ENCODE measurements at places on chromosomes 11 and 22.
A peak's percentile ranks its signal among the peaks of the same experiment; 100 is the strongest.

- no peak for DNase-seq
- peaks cover 49% of the 10 kb centered on the region for H3K4me1 ChIP-seq
- peak overlapping the region; percentile 76 for H3K27ac ChIP-seq
- no peaks in the 10 kb centered on the region for H3K27me3 ChIP-seq
- H3K4me3 ChIP-seq = peak overlapping the region; percentile 88
Measured at GRCh38 chr11:57321388-57322255, 3.1 kb downstream of the TNKS1BP1 start.

- H3K36me3 ChIP-seq = no peaks in the 10 kb centered on the region
- H3K4me3 ChIP-seq = no peak overlapping the region
- H3K4me1 ChIP-seq = peaks cover 4% of the 10 kb centered on the region
- H3K27ac ChIP-seq = no peak overlapping the region
Measured at GRCh38 chr22:29596408-29596807, 7.0 kb upstream of the NF2 start.

- no peak for DNase-seq
- no peaks in the 10 kb centered on the region for H3K4me1 ChIP-seq
- H3K27ac ChIP-seq = no peak overlapping the region
- no peaks in the 10 kb centered on the region for H3K36me3 ChIP-seq
Measured at GRCh38 chr22:22376352-22376706, 131.7 kb downstream of the VPREB1 start.

DNA sequence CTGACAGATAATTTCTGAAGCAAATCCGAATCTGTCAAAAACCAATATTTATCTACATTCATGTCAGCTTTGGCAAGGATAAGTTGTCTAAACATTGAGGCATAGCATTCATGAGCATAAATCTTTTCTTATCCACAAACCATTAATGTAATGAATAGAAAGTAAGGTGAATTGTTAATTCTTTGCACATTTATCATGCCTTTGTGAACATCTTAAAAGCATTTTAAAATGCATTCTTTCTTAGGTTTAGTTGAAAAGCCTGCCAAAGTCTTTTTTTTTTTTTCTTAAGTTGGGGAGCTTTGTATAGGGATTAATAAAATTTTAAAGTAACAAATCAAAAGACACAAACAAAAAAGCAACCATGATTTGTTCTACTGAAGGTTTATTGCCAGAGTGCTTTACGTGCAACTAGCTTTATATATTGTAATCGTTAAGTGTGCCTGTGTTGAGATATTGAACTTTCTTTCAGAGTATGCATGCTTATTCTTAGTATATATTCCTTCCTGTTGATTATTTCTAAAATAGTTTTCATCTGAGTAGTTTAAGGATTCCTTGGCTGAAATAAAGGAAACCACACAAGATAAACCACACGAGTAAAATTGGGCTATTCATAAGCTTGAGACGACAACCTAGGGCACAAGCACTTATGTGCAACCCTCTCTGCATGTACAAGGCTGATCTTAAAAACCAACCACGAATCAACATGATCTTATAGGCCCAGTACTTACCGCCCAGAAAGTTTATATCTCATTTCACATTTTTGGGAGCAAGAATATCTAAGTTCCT is 1110.9 kb upstream of the CNTN5 start:
- no peaks in the 10 kb centered on the region for H3K4me1 ChIP-seq
- H3K4me3 ChIP-seq = no peak overlapping the region
- no peaks in the 10 kb centered on the region for H3K36me3 ChIP-seq
- DNase-seq = no peak
- no peaks in the 10 kb centered on the region for H3K27me3 ChIP-seq

- H3K4me1 ChIP-seq = peaks cover 39% of the 10 kb centered on the region
- DNase-seq = no peak
Measured at GRCh38 chr22:40721266-40721665, 42.0 kb downstream of the MCHR1 start.

GRCh38 chr22:34326901-34327300 is 406.6 kb upstream of the LARGE1 start:
- no peaks in the 10 kb centered on the region for H3K27me3 ChIP-seq
- no peak for DNase-seq
- no peak overlapping the region for H3K27ac ChIP-seq
- H3K4me3 ChIP-seq = no peak overlapping the region
- no peaks in the 10 kb centered on the region for H3K36me3 ChIP-seq
- no peaks in the 10 kb centered on the region for H3K4me1 ChIP-seq

GRCh38 chr11:133660202-133660568 is 127.9 kb upstream of the OPCML start:
- H3K4me1 ChIP-seq = peaks cover 27% of the 10 kb centered on the region
- peak overlapping the region; percentile 69 for H3K27ac ChIP-seq
- H3K4me3 ChIP-seq = peak overlapping the region; percentile 6
- no peak for DNase-seq
- H3K27me3 ChIP-seq = no peaks in the 10 kb centered on the region

GRCh38 chr11:112454841-112455240 is 194.2 kb upstream of the PLET1 start:
- H3K4me3 ChIP-seq = no peak overlapping the region
- H3K4me1 ChIP-seq = peaks cover under 1% of the 10 kb centered on the region
- no peak overlapping the region for H3K27ac ChIP-seq

GRCh38 chr11:68454767-68455166 is 5.8 kb upstream of the PPP6R3 start:
- H3K36me3 ChIP-seq = peaks cover 3% of the 10 kb centered on the region
- H3K27ac ChIP-seq = no peak overlapping the region
- H3K4me3 ChIP-seq = no peak overlapping the region
- H3K4me1 ChIP-seq = peaks cover 16% of the 10 kb centered on the region
- DNase-seq = no peak

DNA sequence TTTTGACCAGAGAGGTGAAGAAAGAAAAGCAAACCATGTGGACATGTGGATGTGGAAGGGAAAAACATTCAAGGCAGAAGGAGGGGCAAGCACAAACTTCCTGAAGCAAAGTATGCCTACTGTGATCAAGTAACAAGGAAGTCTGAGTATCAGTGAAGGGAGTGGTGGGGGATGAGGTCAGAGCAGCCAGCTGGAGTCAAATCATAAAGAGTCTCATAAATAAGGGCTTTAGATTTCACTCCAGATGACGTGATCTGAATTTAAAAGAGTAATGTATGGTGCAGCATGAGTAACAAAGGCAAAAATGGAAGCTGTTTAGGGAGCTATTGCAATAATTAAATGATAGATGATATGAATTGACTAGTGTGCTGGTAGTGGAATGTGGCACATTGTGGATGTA is 665.4 kb upstream of the CCDC90B start:
- no peaks in the 10 kb centered on the region for H3K27me3 ChIP-seq
- DNase-seq = no peak
- peaks cover 27% of the 10 kb centered on the region for H3K4me1 ChIP-seq
- H3K36me3 ChIP-seq = no peaks in the 10 kb centered on the region
- H3K4me3 ChIP-seq = no peak overlapping the region

- H3K4me3 ChIP-seq = no peak overlapping the region
- H3K27me3 ChIP-seq = peaks cover 18% of the 10 kb centered on the region
- peaks cover 14% of the 10 kb centered on the region for H3K4me1 ChIP-seq
Measured at GRCh38 chr11:63673579-63673978, 2.4 kb upstream of the ATL3 start.

GRCh38 chr11:18078909-18079308 is 27.0 kb downstream of the SAAL1 start:
- no peak overlapping the region for H3K27ac ChIP-seq
- peaks cover 40% of the 10 kb centered on the region for H3K36me3 ChIP-seq
- DNase-seq = no peak
- H3K4me1 ChIP-seq = no peaks in the 10 kb centered on the region
- no peak overlapping the region for H3K4me3 ChIP-seq

DNA sequence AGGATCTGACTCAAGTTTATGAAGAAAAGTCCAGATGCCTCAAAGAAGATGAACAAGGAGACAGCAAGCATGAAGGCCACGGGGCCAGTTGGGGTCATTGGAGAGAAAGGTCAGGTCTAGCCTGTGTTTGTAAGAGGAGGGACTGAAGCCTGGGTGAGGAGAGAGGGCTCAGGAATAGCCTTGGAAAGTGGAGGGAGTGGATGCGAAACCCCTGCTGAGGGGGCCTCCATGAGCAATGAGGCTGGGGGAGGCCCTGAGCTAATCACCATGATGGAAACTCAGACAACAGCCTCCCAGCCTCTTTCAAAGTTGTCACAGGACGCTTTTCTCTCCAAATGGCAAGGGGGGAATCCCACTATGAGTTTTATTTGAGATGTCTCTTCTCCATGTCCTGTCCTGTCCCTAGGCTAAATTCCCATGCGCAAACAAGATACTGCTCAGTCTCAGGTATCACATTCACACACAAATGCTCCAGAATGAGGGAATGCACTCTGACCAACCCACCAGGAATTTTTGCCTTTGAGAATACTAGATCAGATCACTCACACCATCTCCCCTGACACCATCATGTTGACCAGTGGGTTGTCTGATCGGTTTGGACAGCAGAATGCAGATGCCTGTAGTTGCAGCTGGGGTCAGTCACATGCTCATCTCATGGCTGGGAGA is 51.3 kb upstream of the TOP3B start:
- peaks cover 9% of the 10 kb centered on the region for H3K4me1 ChIP-seq
- H3K27me3 ChIP-seq = peaks cover 98% of the 10 kb centered on the region
- no peaks in the 10 kb centered on the region for H3K36me3 ChIP-seq
- H3K4me3 ChIP-seq = no peak overlapping the region
- H3K27ac ChIP-seq = no peak overlapping the region
- DNase-seq = no peak

- no peak overlapping the region for H3K27ac ChIP-seq
- peaks cover 13% of the 10 kb centered on the region for H3K36me3 ChIP-seq
- no peaks in the 10 kb centered on the region for H3K4me1 ChIP-seq
- peaks cover 7% of the 10 kb centered on the region for H3K27me3 ChIP-seq
- H3K4me3 ChIP-seq = no peak overlapping the region
Measured at GRCh38 chr11:45037434-45038005, 86.8 kb upstream of the TP53I11 start.

- H3K27ac ChIP-seq = no peak overlapping the region
- peaks cover 5% of the 10 kb centered on the region for H3K4me1 ChIP-seq
- no peaks in the 10 kb centered on the region for H3K27me3 ChIP-seq
- H3K4me3 ChIP-seq = no peak overlapping the region
Measured at GRCh38 chr11:12280838-12281565, 96.4 kb upstream of the PARVA start.

- H3K4me1 ChIP-seq = no peaks in the 10 kb centered on the region
- DNase-seq = no peak
- no peaks in the 10 kb centered on the region for H3K27me3 ChIP-seq
- no peaks in the 10 kb centered on the region for H3K36me3 ChIP-seq
Measured at GRCh38 chr11:75934851-75935250, 119.8 kb downstream of the UVRAG start.

GRCh38 chr11:92703449-92703830 is 266.0 kb upstream of the MTNR1B start:
- H3K4me3 ChIP-seq = no peak overlapping the region
- H3K27me3 ChIP-seq = no peaks in the 10 kb centered on the region
- no peak overlapping the region for H3K27ac ChIP-seq
- DNase-seq = no peak

DNA sequence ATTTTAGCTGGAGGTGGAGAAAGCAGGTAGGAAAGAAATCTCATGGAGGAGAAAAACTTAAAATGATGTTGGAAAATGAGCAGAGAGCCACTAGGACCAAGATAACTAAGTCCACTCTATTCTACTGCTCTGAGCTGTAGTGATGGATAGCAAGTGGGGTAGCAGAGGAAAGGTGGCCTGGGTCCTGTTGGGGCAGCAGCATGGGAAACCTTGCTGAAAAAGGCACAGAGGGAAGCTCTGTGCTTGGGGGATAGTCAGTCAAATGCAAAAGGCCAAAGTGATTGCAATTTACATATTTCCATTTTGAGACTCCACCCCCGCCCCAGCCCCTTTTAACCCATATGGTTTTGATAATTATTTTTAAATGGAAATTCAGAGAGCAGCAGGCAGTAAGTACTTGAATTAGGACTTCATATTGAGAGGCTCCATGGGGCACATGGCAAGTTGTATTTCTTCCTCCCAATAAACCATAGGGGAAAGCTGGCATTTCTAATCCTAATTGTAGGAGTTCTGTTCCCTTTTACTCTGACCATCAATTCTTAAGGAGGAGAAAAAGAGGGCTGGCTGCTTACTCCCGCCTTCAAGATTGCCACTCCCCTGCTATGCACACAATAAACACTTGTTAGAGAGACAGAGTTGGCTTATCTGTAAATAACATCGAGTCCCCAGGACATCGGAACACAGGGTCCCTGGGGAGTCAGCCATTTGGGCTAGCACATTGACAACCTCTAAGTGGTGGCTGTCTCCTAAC is 1341.5 kb upstream of the TENM4 start:
- H3K27me3 ChIP-seq = peaks cover 32% of the 10 kb centered on the region
- H3K4me1 ChIP-seq = peaks cover 49% of the 10 kb centered on the region
- no peak overlapping the region for H3K4me3 ChIP-seq
- no peak overlapping the region for H3K27ac ChIP-seq

DNA sequence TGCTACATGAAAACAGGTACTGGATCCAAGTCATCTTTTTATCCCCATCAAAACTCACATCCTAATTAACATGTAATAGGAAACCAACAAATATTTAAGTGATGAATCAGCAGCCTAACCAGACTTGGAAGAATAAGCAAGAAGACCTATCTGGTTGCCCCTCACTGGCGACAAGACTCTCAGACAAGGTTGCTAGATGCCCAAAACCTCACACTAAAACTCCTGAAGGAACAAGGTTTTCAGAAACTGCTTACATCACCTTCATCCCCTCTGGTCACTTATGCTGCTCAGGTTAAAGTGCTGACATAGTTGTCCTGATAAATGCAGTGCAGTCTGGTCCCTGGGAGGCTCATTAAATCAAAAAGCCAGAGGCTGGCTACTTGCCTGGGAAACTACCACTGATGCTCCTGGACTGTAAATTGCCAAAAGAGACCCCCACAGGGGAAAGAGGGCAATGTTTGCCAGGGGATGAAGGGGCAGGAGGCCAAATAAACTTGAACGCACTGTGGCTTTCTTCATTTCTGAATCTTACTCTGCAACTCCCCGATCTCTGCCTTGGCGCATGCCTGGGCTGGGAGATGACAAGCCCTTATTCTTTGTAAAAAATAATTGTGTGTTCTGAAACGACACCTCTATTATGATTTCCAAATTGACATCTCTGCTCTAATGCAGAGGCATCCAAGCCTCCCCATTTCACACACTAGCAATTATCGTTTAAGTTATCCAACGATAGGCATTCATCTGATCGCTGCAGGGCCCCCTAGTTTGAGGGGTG is 72.7 kb downstream of the AMBRA1 start:
- H3K4me1 ChIP-seq = peaks cover 36% of the 10 kb centered on the region
- no peaks in the 10 kb centered on the region for H3K27me3 ChIP-seq
- peak overlapping the region; percentile 77 for H3K27ac ChIP-seq
- H3K4me3 ChIP-seq = no peak overlapping the region

DNA sequence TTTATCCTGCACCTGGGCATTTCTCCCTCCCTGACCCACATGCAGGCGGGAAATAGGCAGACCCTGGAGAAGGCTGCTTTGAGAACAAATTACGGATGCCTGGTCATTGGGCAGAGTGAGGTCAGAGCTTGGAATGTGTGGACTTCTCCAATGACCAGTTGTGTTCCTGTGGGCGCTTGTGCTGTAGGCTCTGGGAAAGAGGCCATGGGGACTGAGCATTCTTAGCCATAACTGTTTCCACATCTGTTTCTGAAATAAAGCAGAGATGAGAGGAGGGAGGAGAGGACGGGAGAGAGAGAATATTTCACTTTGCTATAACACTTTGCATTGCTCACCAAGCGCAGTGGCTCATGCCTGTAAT is 11.2 kb upstream of the TMEM184B start:
- peaks cover 3% of the 10 kb centered on the region for H3K36me3 ChIP-seq
- H3K4me1 ChIP-seq = peaks cover 26% of the 10 kb centered on the region
- no peaks in the 10 kb centered on the region for H3K27me3 ChIP-seq
- H3K4me3 ChIP-seq = no peak overlapping the region

GRCh38 chr11:93256623-93257022 is 58.8 kb upstream of the SLC36A4 start:
- peaks cover 3% of the 10 kb centered on the region for H3K27me3 ChIP-seq
